ENCODE measurements at places on chromosomes 12 and 14.

DNA sequence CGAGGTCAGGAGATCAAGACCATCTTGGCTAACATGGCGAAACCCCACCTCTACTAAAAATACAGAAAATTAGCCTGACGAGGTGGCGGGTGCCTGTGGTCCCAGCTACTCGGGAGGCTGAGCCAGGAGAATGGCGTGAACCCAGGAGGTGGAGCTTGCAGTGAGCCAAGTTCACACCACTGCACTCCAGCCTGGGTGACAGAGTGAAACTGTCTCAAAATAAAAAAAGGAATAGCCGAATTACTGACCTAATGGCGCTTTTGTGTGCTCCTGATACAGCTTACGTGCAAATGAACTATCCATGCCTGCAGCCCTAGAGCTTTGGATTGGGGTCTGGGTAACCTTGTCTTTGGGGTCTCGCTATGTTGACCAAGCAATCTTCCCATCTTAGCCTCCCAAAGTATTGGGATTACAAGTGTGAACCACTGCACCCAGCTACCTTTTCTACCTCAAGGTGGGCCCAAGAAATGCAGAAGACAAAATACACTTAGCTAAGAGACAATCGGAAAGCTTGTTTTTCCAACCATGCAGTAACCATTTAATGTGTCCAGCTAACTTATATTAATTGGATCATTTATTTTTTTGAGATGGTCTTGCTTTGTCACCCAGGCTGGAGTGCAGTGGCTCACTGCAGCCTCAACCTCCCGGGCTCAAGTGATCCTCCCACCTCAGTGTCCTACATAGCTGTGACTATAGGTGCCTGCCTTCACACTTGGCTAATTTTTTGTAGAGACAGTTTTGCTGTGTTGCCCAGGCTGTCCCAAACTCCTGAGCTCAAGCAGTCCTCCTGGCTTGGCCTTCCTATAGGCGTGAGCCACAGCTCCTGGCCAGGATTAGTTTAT lies 5.5 kb downstream of the PABPN1 start:
- no peak for DNase-seq

- DNase-seq: no peak
Observed at GRCh38 chr12:129727100-129727499, 176.7 kb downstream of the TMEM132D start.

- DNase-seq: no peak
Observed at GRCh38 chr12:124518051-124518932, 49.1 kb downstream of the NCOR2 start.

DNA sequence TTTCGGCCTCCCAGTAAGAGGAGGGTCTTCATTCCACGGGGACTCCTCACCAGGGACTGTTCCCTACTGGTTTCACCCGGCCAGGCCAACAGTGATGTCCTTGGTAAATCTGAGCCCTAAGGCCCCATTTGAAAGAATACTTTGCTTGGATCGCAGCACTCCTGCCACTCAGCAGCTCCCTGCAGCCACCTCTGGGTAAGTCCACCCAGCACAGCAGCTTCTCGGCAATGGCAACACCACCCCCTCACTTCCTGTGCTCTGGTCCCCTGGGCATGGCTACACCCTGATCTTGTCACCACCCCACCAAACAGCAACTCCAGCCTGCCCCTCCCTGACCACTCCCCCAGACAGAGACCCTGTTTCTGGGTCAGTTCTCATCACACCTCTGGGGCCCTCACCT lies 100.3 kb downstream of the SETD3 start:
- DNase-seq: no peak

GRCh38 chr14:77059276-77059915 lies 30.9 kb upstream of the IRF2BPL start:
- no peak for DNase-seq

DNA sequence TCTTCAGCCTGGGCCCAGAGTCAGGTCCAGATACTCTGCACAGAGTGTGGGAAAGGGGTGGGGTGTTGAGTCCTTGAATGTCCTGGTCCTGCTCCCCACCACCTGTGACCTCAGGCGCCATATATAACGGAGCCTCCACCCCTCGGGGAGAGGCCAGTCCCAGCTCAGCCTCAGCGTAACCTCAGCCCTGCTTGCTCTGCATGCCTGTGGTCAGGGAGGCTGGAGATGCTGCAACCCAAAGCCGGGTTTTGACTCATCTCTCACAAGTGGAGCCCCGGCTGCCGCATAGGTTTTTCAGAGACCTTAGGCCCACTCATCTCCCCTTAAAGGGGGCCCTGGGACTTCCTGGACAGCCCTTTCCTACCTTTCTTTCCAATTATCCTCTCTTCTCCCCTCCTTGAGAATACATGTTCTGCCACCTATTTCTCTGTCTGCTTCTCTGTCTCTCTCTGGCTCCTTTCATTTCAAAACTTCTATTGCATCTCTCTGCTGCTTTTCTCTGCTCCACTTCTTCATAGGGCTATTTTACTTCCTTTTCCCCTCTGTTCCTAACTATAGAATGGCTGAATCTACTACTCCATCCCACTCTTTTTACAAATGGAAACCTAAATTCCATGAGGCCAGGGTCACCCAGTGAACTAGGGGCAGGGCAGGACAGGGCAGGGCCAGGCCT lies 1.2 kb downstream of the ITGB7 start:
- DNase-seq: peak; percentile 81

DNA sequence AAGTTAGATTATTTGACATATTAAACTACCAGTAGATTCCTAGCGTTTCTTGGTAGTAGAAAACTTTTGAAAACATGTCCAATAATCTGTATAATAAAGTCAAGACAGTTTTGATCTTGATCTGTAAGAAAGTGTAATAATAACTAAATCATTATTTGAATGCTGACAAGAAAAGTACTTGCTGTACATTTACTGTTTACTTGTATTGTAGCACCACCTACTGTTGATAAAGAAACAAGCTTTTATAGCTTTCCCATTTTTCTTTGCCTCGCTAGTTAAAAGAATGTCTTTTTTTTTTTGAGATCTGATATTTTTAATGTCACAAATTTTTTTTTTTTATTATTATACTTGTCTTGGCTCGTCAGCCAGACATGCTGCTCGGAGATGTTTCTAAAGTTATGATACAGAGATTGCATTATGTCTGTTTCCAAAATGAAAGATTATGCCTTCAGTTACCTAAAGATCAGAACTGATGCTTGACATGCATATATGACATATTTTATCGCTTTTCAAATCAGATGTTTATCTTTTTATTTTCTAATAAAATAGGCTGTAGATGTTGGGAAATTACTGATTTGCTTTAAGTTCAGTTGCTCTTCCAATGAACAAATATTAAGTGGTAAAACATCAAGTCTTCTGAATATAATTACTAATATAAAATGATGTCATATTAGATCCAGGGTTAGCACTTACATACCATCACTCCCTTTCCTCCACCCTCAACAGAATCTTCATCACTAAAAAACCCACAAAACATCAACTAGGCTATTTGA lies 140.5 kb downstream of the AKAP6 start:
- no peak for DNase-seq

- no peak for DNase-seq
Observed at GRCh38 chr12:45326358-45326975, 110.6 kb downstream of the ANO6 start.

- DNase-seq: no peak
Observed at GRCh38 chr14:65957631-65958205, 528.5 kb upstream of the CCDC196 start.

- no peak for DNase-seq
Observed at GRCh38 chr14:44041700-44042099, 465.4 kb downstream of the FSCB start.

DNA sequence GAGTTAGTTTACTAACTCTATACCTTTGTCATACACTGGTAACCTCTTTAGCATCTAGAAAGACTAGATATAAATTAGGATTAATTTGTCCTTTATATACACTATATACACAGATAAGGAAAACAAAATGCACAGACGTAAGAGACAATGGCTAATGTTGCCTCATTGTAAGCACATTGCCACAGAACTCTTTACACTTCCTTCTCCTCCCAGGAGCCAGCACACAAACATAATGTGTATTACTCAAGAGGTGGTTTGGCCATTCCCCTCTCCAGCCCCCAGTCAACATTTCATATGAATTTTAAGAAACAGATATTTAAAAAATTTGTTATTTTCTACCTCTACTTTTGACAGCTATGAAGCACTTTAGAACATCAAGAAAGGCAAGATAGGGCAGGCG lies 131.4 kb upstream of the OR4E1 start:
- no peak for DNase-seq

DNA sequence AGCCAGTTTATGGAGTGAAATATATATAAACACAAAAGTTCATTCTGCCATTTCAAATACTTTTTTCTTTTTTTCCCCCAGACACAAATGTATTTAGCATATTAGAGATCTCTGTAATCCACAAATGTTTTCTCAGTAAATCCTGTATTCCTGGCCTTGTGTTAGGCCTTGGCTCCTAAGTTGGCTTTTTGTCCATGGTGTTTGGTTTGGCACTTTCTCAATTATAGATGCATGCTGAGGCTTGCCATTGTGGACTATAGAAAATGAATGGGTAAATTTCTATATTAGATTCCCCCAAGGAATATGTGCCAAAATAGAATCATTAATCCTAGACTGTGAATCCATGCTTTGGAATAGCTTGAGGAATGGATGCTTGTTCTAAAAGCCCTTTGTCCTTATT lies 17.0 kb downstream of the RIC8B start:
- no peak for DNase-seq

GRCh38 chr12:63101920-63102319 lies 49.1 kb downstream of the AVPR1A start:
- DNase-seq: no peak

DNA sequence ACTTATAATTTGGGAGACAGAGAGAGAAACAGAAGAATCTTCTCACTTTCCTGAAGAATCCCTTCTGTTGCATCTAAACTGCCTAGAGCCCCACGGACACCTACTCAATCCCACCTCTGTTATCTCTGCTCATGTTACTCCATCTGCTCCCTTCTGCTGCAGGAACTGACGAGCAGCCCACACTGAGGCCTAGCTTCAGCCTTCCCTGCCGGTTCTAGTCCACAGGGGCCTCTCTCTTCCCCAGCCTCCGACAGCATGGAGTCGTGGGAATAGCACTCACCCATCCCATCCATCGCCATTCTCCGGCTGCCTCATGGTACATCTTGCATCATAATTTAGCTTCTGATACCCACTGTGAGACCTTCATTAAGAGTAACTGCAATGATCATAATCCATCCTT lies 4.0 kb downstream of the RAB15 start:
- DNase-seq: no peak

GRCh38 chr12:29024117-29024516 lies 125.0 kb upstream of the FAR2 start:
- no peak for DNase-seq

DNA sequence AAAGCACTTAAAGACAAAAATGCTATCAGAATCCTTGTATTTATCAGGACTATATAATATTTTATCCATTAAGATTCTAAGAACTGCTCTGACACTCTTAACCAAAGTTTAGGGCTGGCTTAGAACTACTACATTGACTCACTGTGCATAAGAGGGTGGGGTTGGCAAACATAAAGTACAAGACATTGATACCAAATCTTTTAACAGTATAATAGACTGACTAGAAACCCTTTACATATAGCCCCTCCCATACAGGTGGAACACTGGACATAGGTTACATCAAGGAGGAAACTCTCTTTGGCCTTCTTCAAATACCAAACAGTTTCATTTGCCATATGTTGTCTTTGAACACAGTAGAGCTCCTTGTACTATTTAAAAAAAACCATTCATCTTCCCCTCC lies 15.6 kb upstream of the REP15 start:
- no peak for DNase-seq

GRCh38 chr12:34396861-34397590 lies 374.7 kb downstream of the ALG10 start:
- no peak for DNase-seq

DNA sequence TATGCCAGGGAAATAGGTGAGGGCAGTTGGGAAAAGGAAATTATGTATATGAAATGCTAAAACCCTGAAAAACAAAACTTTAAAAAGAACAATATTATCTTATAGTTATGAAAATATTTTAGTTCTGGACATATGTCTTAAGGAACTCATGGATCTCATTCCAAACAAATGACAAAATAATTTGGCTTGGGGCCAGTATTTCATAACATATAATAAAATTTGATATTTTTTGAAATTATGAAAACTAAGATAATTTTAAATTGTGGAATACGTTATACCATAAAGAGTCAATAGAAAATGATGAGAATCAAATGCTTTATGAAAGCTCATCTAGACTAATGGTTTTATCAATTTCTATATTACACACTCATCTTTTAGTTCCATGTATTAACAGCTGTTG lies 173.8 kb upstream of the DCN start:
- no peak for DNase-seq

DNA sequence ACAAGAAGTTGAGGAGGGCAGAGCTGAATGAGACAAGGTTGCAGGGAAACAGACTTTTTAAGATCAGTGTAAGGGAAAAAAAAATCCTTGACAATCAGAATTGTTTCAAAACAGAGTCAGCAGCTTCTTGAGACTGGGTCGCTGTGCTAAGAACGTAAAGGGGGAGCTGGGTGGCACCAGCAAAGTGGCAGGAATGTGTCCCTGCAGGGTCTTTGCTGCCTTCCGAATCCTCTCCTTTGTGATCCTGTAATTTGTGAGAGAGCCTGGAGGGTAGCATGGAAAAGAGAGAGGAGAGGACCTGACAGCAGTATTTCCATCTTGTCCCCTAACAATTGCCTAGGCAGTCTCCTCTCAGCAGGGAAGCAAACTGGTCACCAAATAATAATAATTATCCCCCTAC lies 472.8 kb downstream of the RGS6 start:
- DNase-seq: no peak

GRCh38 chr12:58443273-58443980 lies 476.9 kb downstream of the LRIG3 start:
- no peak for DNase-seq

GRCh38 chr14:42488965-42489364 lies 882.3 kb downstream of the LRFN5 start:
- no peak for DNase-seq

GRCh38 chr14:90378249-90378648 lies 18.6 kb upstream of the CALM1 start:
- DNase-seq: no peak

GRCh38 chr14:50014809-50015430 lies 101.5 kb downstream of the VCPKMT start:
- no peak for DNase-seq

DNA sequence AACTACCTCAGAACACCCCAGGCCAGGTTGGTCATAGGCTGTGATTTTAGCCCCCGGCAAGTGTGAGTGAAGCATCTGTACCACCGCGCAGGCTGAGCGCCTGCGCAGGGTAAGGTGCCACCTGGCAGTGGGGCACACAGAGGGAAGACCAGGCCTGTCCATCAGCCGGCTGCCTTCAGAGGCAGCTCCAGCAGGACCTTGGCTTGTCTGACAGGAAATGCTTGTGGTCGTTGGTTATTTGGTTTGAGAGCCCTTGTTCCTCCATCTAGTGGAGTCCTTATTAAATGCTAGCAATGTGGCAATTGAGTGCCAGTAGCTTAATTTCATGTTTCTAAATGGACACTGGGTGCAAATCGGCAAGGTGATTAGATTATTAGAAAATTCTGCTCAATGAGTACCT lies 27.5 kb downstream of the SLC25A29 start:
- no peak for DNase-seq

DNA sequence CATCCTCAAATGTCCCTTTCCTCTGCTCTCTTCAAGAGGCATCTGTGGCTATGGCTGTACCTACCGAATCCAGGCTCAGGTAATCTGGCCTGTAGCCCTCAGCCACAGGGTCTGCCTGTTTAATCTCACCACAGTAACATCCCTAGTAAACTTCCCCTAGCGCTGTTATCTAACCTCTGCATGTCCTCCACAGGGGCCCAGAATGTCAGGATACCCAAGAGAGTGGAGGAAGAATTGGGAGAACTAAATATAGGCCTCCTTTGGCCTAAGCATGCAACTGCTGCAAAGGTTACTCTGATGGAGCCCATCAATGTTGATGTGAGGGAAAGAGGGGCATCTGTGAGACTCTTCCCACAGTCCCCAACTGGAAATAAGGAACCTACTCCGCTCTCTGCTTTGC lies 63.2 kb upstream of the IFNG-AS1 start:
- DNase-seq: no peak

All from GM12892 (cell line).